Chondrocyte (in vitro differentiated cells): ENCODE measurements at places on chromosomes 16 and 17. TPM values are rescaled to one million over a fixed set of nuclear protein-coding genes. Genes with fewer than 3 reads are reported as not detected.

The HAPSTR1 gene
- total RNA-seq: 82.5 to 84.3 TPM (median 83.0 TPM) in 3 replicates

The FA2H gene
- total RNA-seq: not detected in 3 replicates

The PRSS27 gene
- total RNA-seq: 2.8 to 4.3 TPM (median 3.1 TPM) in 3 replicates

GRCh38 chr17:14359163-14360020, 58.5 kb downstream of the HS3ST3B1 start:
- DNase-seq: no peak

GRCh38 chr16:5643855-5644531, 546.4 kb upstream of the EEF2KMT start:
- no peak for DNase-seq

DNA sequence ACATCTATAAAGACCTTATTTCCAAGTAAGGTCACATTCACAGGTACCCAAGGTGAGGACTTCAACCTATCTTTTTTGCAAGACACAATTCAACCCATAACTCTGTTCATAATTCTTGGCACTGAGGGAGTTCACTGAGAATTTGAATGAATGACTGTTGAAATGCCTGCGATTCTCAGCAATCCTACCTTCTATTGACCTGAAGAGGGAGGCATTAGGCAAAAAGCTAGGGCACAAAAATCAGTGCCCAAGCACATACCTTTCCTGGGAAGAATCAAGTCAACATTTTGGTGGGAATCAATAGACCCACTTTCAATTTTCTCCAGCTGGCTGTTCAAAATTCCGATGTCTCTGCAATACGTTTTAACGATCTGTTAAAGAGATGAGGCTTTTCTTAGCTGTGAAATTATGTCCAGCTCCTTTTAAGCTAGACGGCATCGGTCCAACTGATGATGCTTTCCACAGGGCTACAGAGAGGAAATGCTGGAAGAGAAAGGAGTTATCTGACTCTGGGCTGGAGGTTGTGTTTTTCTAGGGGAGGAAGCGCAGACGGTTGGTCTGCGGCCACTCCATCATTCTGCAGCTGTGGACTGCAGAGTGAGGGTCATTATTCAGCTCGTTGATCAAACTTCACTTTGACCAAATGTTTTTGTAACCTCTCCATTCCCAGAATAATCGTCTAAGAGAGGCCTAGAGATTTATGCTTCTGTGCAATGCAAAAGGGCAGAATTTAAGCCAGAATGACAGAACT, 25.2 kb downstream of the BCO1 start:
- DNase-seq: no peak

- no peak for DNase-seq
These were observed 372.3 kb upstream of the ZFHX3 start for GRCh38 chr16:73420244-73420643.

GRCh38 chr17:74141612-74142011, 61.9 kb upstream of the RPL38 start:
- no peak for DNase-seq

- DNase-seq: peak; percentile 90
These were observed 330 bp downstream of the CASKIN2 start for GRCh38 chr17:75514919-75515495.

DNA sequence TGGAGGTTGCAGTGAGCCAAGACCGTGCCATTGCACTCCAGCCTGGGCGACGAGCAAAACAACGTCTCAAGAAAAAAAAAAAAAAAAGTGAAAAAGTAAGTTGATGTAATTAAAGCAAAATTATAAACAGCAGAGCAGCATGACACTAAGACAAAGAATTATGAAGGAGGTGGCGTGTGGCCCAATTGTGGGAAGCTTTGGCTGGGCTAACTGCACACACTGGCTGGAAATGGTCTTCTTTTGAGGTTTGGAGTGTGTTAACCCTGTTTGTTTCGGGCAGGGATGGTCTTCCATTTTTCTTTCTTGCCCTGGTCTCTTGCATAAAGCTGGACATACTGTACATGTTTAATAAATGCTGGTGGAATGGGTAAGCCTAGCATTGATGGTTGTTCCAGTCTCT, 54.8 kb downstream of the RAP1GAP2 start:
- DNase-seq: no peak

GRCh38 chr16:89048090-89048725, 45.4 kb upstream of the ACSF3 start:
- DNase-seq: peak; percentile 77

DNA sequence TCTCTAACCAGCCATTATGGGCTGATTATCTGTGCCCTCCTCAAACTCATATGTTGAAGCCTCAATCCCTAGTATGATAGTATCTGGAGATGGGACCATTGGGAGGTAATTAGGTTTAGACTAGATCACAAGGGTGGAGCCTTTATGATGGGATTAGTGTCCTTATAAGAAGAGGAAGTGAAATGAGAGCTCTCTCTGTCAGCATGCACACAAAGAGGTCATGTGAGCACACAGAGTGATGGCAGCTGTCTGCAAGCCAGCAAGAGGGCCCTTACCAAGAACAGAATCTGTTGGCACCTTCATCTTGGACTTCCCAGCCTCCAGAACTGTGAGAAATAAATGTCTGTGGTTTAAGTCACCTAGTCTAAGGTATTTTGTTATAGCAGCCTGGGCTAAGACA, 101.9 kb downstream of the PCTP start:
- DNase-seq: no peak

- DNase-seq: no peak
These were observed 62.6 kb downstream of the AXIN2 start for GRCh38 chr17:65498816-65499215.

DNA sequence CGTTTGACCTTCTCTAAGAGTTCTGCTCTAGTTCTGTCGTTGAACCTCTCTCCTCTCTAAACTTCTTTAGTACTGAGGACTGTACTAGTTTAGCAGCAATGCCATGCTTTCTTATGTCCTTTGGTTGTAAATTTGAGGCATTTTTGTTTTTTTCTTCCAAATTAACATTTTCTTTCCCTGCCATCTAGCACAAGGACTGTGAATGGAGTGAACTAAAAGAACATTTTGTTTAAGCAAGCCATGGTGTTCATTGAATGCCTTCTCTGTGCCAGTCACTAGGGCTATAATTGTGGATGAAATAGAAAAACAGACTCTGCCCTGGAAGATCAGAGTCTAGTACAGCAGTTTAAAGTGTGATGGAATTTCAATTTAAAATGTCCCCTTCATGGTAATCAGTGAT, 137.9 kb downstream of the FTO start:
- no peak for DNase-seq

- no peak for DNase-seq
These were observed 24.3 kb downstream of the CDK12 start for GRCh38 chr17:39485555-39485954.
